Esophagus squamous epithelium (tissue), 5 donors: ENCODE measurements at places on chromosomes 12 and 14.

DNA sequence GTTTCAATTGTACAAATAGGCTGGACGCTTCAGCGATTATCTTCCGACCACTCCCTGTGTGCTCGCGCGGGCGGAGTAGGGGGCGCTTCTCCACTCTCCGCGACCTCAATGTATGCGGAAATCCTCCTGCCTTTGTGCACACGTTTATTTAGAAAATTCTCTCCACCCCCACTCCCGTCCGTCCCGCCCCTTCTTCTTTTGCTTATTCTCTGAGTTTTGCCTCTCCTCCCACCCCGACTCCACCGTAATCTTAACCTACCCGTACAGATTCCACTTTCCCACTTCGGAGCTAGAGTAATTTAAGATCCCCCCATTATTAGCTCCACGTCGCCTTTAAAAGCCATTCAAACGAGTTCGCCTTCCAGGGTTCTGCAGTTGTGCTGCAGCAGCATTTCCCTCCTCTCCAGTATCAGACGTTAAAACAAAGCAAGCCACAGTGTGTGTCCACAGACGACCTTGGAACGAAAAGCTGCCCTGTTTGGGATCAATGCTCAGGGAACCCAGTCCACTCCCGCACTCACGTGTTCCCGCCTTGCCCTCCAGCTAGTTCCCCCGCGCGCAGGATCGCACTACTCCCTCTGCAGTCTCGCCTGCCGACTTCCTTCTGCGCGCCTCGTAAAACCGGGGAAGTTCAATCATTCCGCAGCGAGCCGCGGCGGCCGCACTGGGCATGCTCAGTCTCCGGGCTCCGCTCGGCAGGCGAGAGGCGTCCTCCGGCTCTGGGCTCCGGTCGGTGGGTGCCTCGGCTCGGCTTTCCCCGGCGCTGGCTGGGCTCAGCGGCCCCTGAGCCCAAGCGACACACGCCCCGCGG is at the start of gene ANO6:
ANO6 (plus strand) TSS at position 677 of the 811 bp plus-strand sequence. CDS start 227 bp downstream, outside the sequence.
- peak; percentile 29 for DNase-seq

DNA sequence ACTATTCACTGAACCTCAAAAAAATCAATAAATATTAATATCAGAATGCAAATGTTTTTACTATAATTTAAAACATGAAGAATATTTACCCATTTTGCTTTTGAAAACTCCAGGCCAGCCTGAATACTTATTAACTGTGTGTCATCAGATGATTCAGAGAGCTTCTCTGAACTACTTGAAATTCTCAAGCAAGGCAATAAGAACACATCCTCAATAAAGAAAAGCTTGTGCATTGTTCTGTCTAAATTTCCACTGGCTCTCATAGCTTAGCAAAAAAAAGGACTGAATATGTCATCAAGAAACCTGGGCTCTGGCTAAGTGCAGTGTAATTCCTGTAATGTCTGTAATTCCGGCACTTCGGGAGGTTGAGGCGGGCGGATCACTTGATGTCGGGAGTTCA is 194.1 kb downstream of the BTG1 start:
- DNase-seq = no peak

DNA sequence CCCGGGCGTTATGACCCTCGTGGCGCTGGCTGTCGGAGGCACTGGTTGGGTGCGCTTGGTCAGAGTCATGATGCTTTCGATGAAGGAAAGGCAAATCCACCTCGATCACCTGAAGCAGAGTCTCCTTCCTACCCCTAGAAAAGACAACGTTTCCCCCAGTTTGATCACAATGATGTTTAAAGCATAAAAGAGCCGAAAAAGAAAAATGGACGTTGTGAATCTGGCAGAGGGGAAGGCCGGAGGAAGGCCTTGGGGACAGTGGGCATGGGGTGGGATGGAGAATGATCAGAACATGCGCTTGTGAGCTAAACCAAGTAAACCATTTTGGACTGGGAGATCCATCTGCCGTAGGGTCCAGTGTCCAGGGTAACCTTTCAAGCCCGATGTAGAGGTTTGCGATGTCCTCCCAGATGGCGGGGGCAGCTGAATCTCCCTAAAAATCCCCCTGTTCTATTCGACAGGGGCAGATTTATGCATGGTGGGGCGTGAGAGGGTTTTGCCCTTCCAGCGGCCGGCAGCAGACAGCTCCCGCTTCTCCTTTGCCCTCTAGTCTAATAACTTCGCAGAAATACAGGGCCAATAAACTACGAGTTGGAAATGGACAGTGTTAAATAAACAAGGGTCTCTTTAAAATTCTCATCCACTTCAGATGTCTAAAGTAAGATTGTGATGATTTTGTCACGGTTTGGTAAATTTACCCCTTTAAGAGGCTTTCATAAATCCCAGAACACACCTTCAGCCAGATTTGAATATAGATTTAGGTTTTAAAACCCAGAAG is 2.3 kb upstream of the OTX2 start:
- DNase-seq = no peak

DNA sequence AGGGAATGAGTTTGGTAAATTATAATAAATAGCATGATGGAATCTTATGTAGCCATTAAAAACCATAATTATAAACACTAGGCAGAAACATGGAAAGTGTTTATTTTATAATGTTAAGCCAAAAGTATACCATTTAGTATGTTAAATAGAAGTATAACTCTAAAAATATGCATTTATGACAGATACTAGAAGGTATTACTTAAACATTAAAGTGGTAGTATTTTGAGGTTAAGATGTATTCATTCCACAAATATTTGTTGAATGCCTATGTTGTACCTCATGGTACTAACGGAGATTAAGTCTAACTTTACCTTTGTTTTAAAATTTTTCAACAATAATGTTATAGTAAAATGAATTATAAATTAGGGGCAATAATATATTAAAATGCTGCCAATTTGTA is 24.1 kb downstream of the TTC8 start:
- DNase-seq = no peak

DNA sequence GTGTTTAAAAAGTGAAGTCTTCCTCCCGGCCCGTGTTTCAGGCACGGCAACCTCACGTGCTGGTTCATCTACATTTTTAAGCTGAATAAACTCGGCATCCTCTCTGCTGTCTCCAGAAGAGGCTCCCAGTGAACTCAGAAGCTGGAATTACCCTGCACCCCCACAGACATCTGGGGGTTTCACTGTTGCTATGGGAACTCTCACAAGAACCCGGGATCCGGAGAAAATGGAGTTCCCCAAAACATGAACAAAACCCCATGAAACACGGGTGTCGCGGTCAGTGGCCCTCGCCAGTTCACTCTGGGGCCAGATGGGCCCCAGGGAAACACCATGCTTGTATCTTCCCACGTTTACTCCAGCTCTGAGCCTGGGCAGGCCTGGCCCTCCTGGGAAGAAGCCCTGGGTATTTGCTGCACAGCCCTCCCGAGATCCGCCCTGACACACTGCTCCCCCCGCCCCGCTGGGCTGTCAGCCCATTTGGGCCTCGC is 143.7 kb downstream of the PIWIL1 start:
- DNase-seq = no peak

DNA sequence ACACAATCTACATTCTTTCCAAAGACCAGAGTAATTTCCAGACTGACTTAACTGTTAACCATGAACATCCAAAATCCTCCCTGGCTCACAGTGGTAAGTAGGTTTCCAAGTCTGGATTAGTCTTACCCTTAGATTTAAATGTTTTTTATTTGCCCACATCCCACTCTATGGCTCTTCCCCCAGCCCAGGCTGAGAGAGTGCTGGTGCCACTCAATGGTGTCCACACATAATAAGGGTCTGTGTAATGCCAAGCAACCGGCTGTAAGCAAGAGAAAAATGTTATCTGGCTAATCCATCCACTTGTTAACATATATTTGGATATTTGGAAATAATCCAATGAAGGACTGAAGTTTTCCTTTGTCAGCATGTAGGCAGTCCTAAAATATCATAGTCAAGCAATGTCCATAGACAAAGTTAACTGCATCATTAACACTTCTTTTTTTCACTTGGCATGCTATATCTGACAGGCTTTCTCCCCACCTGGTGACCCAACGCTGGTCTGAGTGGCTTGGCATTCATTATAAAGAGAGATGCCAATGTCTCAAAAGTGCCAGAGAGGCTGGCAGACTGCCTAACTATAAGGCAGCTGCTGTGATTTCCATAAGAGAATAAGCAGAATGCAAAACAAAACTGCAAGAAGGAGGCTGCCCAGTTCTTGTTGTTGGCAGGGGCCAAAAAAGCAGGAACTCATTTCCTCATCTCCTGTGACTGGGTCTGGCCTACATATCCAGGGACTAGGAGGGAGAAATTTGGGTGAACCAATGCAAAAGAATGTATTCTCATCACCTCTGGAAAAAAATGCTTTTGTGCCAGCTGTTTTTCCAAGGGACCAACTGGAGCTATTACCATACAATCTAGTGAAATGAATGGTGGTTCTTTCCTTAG is 13.9 kb upstream of the HOXC13 start:
- no peak for DNase-seq

DNA sequence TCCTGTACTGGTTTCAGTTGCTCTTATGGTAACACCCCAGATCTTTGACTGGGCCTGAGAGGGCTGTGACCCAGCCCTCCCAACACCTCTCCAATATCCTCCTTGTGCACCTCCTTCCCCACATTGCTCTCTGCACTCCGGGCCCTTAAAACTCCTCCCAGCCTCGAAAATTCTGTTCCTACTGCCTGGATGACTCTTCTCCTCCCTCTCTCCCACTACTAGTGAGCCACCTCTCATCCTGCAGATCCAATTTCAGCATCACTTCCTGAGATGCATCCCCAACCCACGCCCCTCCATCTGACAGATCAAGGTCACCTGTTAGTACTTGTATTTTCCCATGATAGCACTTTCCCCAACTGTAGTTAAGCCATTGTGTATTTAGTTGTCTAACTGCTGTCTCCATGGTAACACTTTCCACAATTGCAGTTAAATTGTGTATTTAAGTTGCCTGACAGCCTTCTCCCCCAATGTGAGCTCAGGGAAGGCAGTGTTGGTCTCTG is 11.5 kb upstream of the NT5DC3 start:
- no peak for DNase-seq

- no peak for DNase-seq
These were observed 85.6 kb downstream of the FOXN3 start for GRCh38 chr14:89331398-89331797.

- DNase-seq = no peak
These were observed 18.6 kb downstream of the HIF1A start for GRCh38 chr14:61713724-61714437.

DNA sequence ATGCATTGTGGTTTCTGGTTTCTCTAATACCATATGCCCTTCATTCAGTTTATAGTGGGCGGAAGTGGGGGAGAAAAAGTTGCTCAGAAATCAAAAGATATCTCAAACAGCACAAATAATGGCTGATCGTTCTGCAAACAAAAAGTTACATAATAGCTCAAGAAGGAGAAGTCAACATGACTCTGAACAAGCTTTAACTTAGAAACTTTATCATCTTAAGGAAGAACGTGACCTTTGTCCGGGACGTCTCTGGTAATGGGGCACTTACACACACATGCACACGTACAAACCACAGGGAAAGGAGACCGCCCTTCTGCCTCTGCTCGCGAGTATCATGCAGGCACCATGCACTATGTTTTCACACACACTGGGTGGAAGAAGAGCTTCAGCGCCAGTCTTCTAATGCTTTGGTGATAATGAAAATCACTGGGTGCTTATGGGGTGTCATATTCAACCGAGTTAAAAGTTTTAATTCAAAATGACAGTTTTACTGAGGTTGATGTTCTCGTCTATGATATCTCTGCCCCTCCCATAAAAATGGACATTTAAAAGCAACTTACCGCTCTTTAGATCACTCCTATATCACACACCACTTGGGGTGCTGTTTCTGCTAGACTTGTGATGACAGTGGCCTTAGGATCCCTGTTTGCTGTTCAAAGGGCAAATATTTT is 4.7 kb downstream of the FOS start:
- DNase-seq = no peak

GRCh38 chr12:27094726-27095125 is 12.3 kb upstream of the C12orf71 start:
- no peak for DNase-seq

DNA sequence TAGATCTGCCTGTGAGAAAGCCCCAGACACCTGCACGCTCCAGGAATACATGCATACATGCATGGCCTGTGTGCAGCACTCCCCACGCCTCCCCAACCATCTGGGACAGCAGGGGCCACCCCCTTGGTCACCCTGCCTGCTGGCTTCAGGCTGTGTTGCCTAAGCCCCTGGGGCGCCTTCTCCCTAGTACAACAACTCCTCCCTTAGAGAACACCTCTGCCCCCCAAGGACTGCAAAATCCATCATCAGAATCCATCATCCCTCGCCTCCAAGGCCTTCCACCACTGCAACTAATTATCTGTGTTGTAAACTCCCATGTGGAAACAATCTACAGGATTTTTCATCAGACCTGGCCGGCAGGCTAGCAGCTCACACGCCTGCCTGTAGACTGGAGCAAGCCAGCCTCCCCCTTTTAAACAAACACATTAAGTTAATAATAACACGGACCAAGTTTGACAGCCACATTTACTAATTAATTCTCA is 36.8 kb downstream of the ZFP36L1 start:
- no peak for DNase-seq

- no peak for DNase-seq
These were observed 13.9 kb upstream of the GYS2 start for GRCh38 chr12:21618566-21618965.

DNA sequence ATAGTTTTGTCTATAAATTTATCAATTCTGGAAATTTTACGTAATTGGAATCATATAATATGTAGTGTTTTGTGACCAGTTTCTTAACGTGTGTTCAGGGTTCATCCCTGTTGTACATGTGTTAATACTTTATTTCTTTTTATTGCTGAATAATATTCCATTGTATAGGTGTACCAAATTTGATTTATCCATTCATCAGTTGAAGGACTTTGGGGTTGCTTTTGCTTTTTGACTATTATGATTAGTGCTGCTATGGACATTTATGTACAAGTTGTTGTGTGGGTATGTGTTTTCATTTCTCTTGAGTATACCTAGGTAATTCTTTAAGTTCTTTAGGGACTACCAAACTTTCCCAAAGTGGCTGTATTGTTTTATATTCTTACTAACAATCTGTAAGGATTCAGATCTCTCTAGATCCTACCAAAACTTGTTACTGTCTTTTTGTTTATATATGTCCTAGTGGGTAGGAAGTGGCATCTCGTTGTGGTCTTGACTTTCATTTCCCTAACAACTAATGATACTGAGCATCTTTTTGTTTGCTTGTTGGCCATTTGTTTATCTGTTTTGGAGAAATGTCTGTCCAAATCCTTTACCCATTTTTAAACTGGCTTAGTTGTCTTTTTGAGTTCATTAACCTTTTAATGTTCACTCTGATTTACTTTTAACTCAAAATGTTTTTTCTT is 14.9 kb downstream of the VRK1 start:
- DNase-seq = no peak

- no peak for DNase-seq
These were observed 29.6 kb downstream of the WBP11 start for GRCh38 chr12:14773685-14774073.
